ENCODE measurements at places on chromosomes 16 and 17.

GRCh38 chr16:20971401-20971800 is 70.8 kb downstream of the LYRM1 start:
- no peak for DNase-seq
- no peaks in the 10 kb centered on the region for H3K36me3 ChIP-seq
- no peak overlapping the region for H3K4me3 ChIP-seq

DNA sequence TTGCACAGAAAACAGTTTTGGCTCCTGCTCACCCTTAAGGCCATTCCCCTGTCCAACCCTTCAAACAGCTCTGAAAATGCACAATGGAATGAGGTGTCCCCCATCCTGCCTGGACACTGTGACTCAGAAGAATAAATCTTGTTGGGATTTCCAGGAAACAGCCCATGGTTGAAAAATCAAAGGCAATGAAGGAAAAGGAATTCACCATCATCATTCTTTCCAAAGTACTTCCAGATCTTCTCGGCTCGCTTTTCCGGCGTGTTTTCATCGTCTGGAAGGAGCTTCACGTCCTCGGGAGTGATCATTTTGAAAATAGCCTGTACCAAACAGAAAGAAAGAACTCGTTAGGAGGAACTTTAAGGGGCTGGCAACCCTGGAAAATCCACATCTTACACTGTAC is 4.3 kb downstream of the RCVRN start:
- no peaks in the 10 kb centered on the region for H3K36me3 ChIP-seq
- no peak overlapping the region for H3K4me3 ChIP-seq
- no peaks in the 10 kb centered on the region for H3K27me3 ChIP-seq
- no peaks in the 10 kb centered on the region for H3K4me1 ChIP-seq
- H3K27ac ChIP-seq, result no peak overlapping the region

GRCh38 chr17:75827308-75828075 is 16.7 kb downstream of the UNC13D start:
- no peaks in the 10 kb centered on the region for H3K27me3 ChIP-seq
- DNase-seq, result no peak
- no peaks in the 10 kb centered on the region for H3K36me3 ChIP-seq
- H3K4me3 ChIP-seq, result no peak overlapping the region

- H3K4me1 ChIP-seq, result no peaks in the 10 kb centered on the region
- no peaks in the 10 kb centered on the region for H3K36me3 ChIP-seq
- H3K27me3 ChIP-seq, result no peaks in the 10 kb centered on the region
- H3K27ac ChIP-seq, result no peak overlapping the region
- no peak overlapping the region for H3K4me3 ChIP-seq
- no peak for DNase-seq
Observed at GRCh38 chr16:48499923-48500381, 110.0 kb downstream of the N4BP1 start.

- H3K36me3 ChIP-seq, result no peaks in the 10 kb centered on the region
- DNase-seq, result no peak
- H3K4me3 ChIP-seq, result no peak overlapping the region
- no peaks in the 10 kb centered on the region for H3K27me3 ChIP-seq
Observed at GRCh38 chr16:59326955-59327354, 592.8 kb upstream of the GOT2 start.

GRCh38 chr17:58391302-58391984 is 25.9 kb downstream of the RNF43 start:
- H3K4me3 ChIP-seq, result no peak overlapping the region
- H3K27me3 ChIP-seq, result no peaks in the 10 kb centered on the region
- peaks cover 2% of the 10 kb centered on the region for H3K36me3 ChIP-seq
- H3K27ac ChIP-seq, result peak overlapping the region; percentile 90

DNA sequence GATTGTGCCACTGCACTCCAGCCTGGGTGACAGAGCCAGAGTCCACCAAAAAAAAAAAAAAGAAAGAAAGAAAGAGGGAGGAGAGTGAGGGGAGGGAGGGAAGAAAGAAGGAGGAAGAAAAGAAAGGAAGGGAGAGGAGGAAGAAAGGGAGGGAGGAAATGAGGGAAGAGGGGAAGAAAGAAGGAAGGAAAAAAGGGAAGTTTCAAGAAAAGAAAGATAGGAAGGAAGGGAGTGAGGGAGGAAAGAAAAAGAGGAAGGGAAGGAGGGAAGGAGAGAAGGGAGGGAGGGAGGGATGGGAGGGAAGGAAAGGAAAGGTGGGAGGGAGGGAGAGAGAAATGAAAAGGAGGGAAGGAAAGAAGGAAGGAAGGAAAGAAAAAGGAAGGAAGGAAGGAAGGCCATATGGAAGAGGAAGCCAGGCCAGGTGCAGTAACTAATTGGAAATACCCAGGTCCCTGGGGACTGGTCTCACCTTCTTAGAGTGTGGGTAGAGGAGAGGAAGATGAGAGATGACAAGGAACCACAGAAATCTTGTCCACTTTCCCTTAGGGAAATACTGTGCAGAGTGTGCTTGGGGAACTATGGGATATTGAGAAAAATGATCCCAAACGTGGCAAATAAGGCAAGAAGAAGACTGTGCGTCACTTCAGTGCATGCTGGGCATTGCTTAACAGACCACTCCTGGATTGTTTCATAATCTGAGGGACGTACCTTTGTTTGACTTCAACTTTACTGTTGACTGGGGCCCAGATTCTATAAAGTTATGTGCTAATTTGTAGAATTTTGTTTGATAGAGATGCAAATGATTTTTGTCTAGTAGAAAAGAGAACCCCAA is 15.1 kb upstream of the CSNK2A2 start:
- no peaks in the 10 kb centered on the region for H3K4me1 ChIP-seq
- DNase-seq, result no peak

- peaks cover 19% of the 10 kb centered on the region for H3K4me1 ChIP-seq
- DNase-seq, result no peak
- H3K4me3 ChIP-seq, result no peak overlapping the region
- no peaks in the 10 kb centered on the region for H3K27me3 ChIP-seq
- no peak overlapping the region for H3K27ac ChIP-seq
- peaks cover 4% of the 10 kb centered on the region for H3K36me3 ChIP-seq
Observed at GRCh38 chr17:75899767-75900468, 3.2 kb upstream of the TRIM65 start.

DNA sequence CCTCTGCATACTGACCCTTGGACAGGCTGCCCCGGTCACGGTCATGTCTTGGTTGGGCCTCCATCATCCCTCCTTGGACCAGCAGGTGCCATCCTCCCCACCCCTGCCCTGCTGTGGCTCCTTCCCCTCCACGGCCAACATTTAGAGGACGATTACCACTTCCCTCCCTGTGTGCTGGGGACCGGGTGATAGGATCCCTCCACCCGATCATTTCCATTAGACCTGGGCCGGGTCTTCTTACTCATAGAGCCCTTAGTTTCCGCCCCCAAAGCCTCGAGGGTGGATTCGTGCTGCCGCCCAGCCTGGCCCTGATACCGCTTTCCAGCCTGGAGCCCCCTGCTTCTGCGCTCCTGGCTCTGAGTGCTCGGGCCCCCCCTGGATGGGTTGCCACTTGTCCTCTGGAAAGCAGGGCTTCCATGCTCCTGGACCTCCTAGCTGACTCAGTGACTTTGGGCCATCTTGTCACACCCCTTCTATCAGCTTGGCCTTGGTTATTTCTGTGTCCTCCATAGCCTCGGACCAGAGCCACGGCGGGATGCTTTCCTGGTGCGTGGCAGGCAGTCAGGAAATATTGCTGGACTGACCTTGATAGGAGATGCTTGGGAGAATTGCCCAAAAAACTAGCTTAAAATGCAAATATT is 171.4 kb downstream of the SEC14L1 start:
- H3K27ac ChIP-seq, result peak overlapping the region; percentile 90
- no peaks in the 10 kb centered on the region for H3K27me3 ChIP-seq
- DNase-seq, result no peak
- no peak overlapping the region for H3K4me3 ChIP-seq
- peaks cover 17% of the 10 kb centered on the region for H3K36me3 ChIP-seq

GRCh38 chr17:57803021-57803420 is 46.8 kb downstream of the MRPS23 start:
- H3K27ac ChIP-seq, result no peak overlapping the region
- no peaks in the 10 kb centered on the region for H3K4me1 ChIP-seq
- no peak overlapping the region for H3K4me3 ChIP-seq
- no peaks in the 10 kb centered on the region for H3K27me3 ChIP-seq
- DNase-seq, result no peak
- H3K36me3 ChIP-seq, result no peaks in the 10 kb centered on the region

- H3K4me1 ChIP-seq, result no peaks in the 10 kb centered on the region
- no peaks in the 10 kb centered on the region for H3K27me3 ChIP-seq
- no peak for DNase-seq
- H3K4me3 ChIP-seq, result no peak overlapping the region
- H3K36me3 ChIP-seq, result no peaks in the 10 kb centered on the region
Observed at GRCh38 chr16:6020162-6020985, 922.8 kb upstream of the EEF2KMT start.

DNA sequence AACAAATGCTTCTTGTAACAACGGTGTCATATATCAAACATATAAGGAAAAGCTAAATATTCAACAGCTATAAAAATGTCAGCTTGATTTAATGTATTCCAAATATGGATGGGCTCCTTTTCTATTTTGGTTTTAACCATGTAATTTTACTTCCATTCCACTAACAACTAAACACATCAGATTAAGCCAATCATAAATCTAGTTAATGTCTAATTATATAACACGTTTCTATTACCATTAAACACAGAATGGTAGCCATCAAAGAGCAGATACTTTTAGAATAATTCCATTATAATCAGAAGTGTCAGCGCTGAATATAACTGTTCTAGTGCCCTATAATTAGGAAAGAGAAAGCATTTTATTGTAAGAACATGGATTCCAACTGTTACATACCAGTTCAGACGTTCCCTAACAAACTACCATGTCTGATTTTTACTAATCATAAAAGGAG is 10.0 kb downstream of the CMC2 start:
- H3K4me3 ChIP-seq, result peak overlapping the region; percentile 29
- DNase-seq, result no peak
- no peaks in the 10 kb centered on the region for H3K27me3 ChIP-seq
- peak overlapping the region; percentile 80 for H3K27ac ChIP-seq

DNA sequence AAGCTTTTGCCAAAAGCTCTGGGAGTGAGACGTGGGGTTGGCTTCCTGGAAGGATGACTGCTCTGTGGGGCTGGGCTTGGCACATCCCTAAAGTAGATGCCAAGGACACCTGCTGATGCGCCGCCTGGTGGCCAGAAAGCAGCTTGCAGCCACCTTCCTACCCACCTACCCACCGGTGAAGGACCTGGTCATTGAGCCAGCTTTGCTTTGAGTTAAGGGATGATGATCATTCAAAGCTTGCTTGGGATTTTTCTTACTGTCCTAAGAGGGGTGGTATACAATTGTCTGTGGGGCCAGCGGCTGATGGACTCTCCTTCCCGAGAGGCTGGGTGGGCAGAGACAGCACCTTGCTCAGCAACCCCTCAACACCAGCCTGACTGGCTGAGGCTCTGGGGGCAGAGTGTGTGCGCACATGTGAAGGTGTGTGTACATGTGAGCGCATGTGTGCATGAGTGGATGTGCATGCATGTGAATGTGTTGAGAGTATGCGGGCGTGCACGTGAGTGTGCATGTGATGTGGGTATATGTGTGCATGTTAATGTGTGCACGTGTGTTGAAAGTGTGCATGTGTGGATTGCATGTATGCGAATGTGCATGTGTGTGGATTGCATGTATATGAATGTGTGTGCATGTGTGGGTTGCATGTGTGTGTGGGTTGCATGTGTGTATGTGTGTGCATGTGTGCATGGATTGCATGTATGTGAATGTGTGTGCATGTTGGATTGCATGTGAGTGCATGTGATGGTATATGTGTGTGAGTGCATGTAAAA is 18.6 kb downstream of the C1QTNF1 start:
- no peaks in the 10 kb centered on the region for H3K4me1 ChIP-seq
- no peaks in the 10 kb centered on the region for H3K27me3 ChIP-seq
- no peaks in the 10 kb centered on the region for H3K36me3 ChIP-seq
- DNase-seq, result peak; percentile 83

- no peaks in the 10 kb centered on the region for H3K36me3 ChIP-seq
- H3K27ac ChIP-seq, result no peak overlapping the region
- no peak for DNase-seq
- peaks cover 64% of the 10 kb centered on the region for H3K4me1 ChIP-seq
Observed at GRCh38 chr16:85518398-85519049, 94.6 kb upstream of the GSE1 start.

GRCh38 chr17:81398176-81398831 is 3.0 kb downstream of the BAHCC1 start:
- peaks cover 12% of the 10 kb centered on the region for H3K4me1 ChIP-seq
- DNase-seq, result peak; percentile 43
- H3K27me3 ChIP-seq, result no peaks in the 10 kb centered on the region
- H3K4me3 ChIP-seq, result peak overlapping the region; percentile 94
- H3K27ac ChIP-seq, result peak overlapping the region; percentile 64

- H3K27ac ChIP-seq, result no peak overlapping the region
- no peak overlapping the region for H3K4me3 ChIP-seq
Observed at GRCh38 chr16:65336160-65336559, 214.3 kb upstream of the CDH11 start.

- H3K36me3 ChIP-seq, result no peaks in the 10 kb centered on the region
- peaks cover 8% of the 10 kb centered on the region for H3K4me1 ChIP-seq
- H3K27me3 ChIP-seq, result no peaks in the 10 kb centered on the region
Observed at GRCh38 chr17:48294806-48295361, 135.1 kb downstream of the SKAP1 start.

DNA sequence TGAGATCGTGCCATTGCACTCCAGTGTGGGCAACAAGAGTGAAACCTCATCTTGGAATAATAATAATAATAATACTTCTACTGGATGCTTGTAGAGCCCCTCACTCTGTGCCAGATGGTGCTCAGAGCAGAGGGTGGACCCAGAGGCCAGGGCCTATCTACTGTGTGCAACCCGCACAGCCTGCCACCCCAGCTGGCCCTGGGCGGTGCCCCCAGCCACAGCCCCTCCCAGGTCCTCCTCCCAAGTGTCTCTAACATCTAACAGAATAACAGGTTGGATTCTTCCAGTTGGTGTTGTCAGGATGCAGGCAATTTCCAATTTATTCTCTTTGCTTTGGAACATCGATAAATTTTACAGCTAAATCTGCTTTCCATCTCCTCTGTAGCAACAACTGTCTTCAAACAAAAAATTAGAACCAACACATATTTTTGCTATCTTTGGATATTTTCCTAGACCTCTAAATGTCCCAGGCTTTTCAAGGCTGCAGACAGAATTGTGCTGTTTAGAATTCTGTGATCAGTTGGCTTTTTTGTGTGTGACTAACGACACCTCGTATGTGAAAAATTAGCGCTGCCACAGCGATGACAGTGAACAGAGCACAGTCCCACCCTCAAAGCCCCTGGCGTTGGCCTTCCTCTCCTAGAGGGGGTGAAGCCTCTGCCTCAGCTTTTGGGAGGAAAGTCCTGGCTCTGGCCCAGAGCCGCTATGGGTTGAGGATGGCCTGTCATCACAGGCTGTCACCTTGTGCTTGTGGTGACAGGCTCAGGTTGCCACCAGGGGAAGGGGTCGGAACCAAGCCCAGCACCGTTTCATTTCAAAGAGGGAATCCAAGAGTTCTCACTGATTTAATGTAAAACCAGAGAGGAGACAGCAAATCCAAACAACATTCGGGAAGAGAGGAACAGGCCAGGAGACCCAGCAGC is 7.6 kb upstream of the EVPL start:
- no peak overlapping the region for H3K4me3 ChIP-seq
- DNase-seq, result no peak
- H3K4me1 ChIP-seq, result peaks cover 4% of the 10 kb centered on the region
- H3K27me3 ChIP-seq, result no peaks in the 10 kb centered on the region

- no peaks in the 10 kb centered on the region for H3K27me3 ChIP-seq
- peaks cover 67% of the 10 kb centered on the region for H3K4me1 ChIP-seq
- no peak for DNase-seq
- H3K36me3 ChIP-seq, result no peaks in the 10 kb centered on the region
Observed at GRCh38 chr17:59785091-59785799, 77.8 kb downstream of the VMP1 start.
